ENCODE measurements at places on chromosomes 12 and 14. TPM values are rescaled to one million over a fixed set of nuclear protein-coding genes. Genes with fewer than 3 reads are reported as not detected.

The RASSF3 gene
- 17.6 TPM for total RNA-seq

The SLC38A4 gene
- 1.2 TPM for total RNA-seq

The SLC2A3 gene
- 65.5 TPM for total RNA-seq

The NYNRIN gene
- total RNA-seq, result 42.7 TPM

The DAO gene
- total RNA-seq, result not detected

The JPH4 gene
- total RNA-seq, result not detected

Data from smooth muscle cell of trachea (primary cell).